Activated CD4-positive, alpha-beta T cell treated with anti-CD3 and anti-CD28 coated beads, Interleukin-2, amount 10 ng/mL, durations not matched to agents 24 days and 14 days (primary cell): ENCODE measurements at places on chromosomes 1 and 21.

- peaks cover 14% of the 10 kb centered on the region for H3K4me1 ChIP-seq
- H3K4me3 ChIP-seq = peak overlapping the region; percentile 66
- peak; percentile 70 for DNase-seq
- no peak overlapping the region for H3K27ac ChIP-seq
- H3K36me3 ChIP-seq = no peaks in the 10 kb centered on the region
Observed at GRCh38 chr1:158112994-158113758, 67.5 kb upstream of the CD1D start.

- peaks cover 6% of the 10 kb centered on the region for H3K4me1 ChIP-seq
- H3K27me3 ChIP-seq = peaks cover 12% of the 10 kb centered on the region
- no peak overlapping the region for H3K4me3 ChIP-seq
- no peak overlapping the region for H3K27ac ChIP-seq
- no peak for DNase-seq
Observed at GRCh38 chr21:32881458-32881857, 109.9 kb upstream of the PAXBP1 start.

- no peaks in the 10 kb centered on the region for H3K4me1 ChIP-seq
- H3K4me3 ChIP-seq = no peak overlapping the region
- H3K27ac ChIP-seq = no peak overlapping the region
- no peak for DNase-seq
- no peaks in the 10 kb centered on the region for H3K27me3 ChIP-seq
- no peaks in the 10 kb centered on the region for H3K36me3 ChIP-seq
Observed at GRCh38 chr21:29496337-29496736, 197.6 kb downstream of the BACH1 start.

GRCh38 chr1:10324627-10325026, 74.2 kb upstream of the PGD start:
- H3K36me3 ChIP-seq = peaks cover 21% of the 10 kb centered on the region
- H3K27ac ChIP-seq = no peak overlapping the region
- DNase-seq = no peak
- no peak overlapping the region for H3K4me3 ChIP-seq
